ENCODE measurements at places on chromosomes 16 and 17. TPM values are rescaled to one million over a fixed set of nuclear protein-coding genes. Genes with fewer than 3 reads are reported as not detected.

The MED9 gene
- total RNA-seq: 73.7 TPM

The TBC1D3I gene
- total RNA-seq: not detected

The COIL gene
- 26.0 TPM for total RNA-seq

The HBM gene
- not detected for total RNA-seq

The TAT gene
- not detected for total RNA-seq

The FAM171A2 gene
- total RNA-seq: 5.0 TPM

The HOXB5 gene
- total RNA-seq: not detected

The CHST4 gene
- total RNA-seq: not detected

The SMIM36 gene
- total RNA-seq: not detected

The ASPA gene
- 1.8 TPM for total RNA-seq

The MYL4 gene
- not detected for total RNA-seq

The MARCHF10 gene
- not detected for total RNA-seq

The TEKT1 gene
- total RNA-seq: not detected

The KREMEN2 gene
- 3.7 TPM for total RNA-seq

The NPIPB13 gene
- total RNA-seq: 0.95 TPM

The TM4SF5 gene
- not detected for total RNA-seq

The MT3 gene
- total RNA-seq: not detected

The CYB561 gene
- 0.61 TPM for total RNA-seq

The GDPD1 gene
- 13.6 TPM for total RNA-seq

The EPX gene
- 0.27 TPM for total RNA-seq

The SALL1 gene
- total RNA-seq: not detected

The ABCC3 gene
- total RNA-seq: not detected

The PDP2 gene
- 11.0 TPM for total RNA-seq

The TNS4 gene
- total RNA-seq: not detected

The HOXB7 gene
- total RNA-seq: 12.1 TPM

The ZFP3 gene
- 0.19 TPM for total RNA-seq

The GPRC5C gene
- not detected for total RNA-seq

The ARHGDIG gene
- total RNA-seq: 3.5 TPM

The KRTAP4-3 gene
- total RNA-seq: not detected

The PFAS gene
- 54.1 TPM for total RNA-seq

The SLC52A1 gene
- not detected for total RNA-seq

The NFATC3 gene
- total RNA-seq: 13.8 TPM

The KRTAP2-2 gene
- total RNA-seq: not detected

The C17orf67 gene
- 1.1 TPM for total RNA-seq

The BCO1 gene
- total RNA-seq: 0.24 TPM

The KRTAP4-4 gene
- not detected for total RNA-seq

The PRSS22 gene
- not detected for total RNA-seq

The HBZ gene
- total RNA-seq: not detected

The DPEP3 gene
- total RNA-seq: not detected

The ICAM2 gene
- 0.71 TPM for total RNA-seq

The KCNJ16 gene
- 0.03 TPM for total RNA-seq

The AKAP1 gene
- total RNA-seq: 35.1 TPM

The NTN1 gene
- 7.0 TPM for total RNA-seq

The RAB37 gene
- 0.66 TPM for total RNA-seq

The RNU2-1 gene
- not detected for total RNA-seq

The SEPTIN12 gene
- not detected for total RNA-seq

The CASKIN1 gene
- 0.67 TPM for total RNA-seq

The TUBB3 gene
- total RNA-seq: 219 TPM

The ELMO3 gene
- total RNA-seq: 0.90 TPM

The OR1E1 gene
- not detected for total RNA-seq

The PRSS27 gene
- total RNA-seq: 0.24 TPM

The LAT gene
- total RNA-seq: 0.77 TPM

The NOD2 gene
- not detected for total RNA-seq

The CLDN6 gene
- not detected for total RNA-seq

The ANKFN1 gene
- total RNA-seq: 0.32 TPM

The NPIPA7 gene
- 2.8 TPM for total RNA-seq

The TEX14 gene
- 0.55 TPM for total RNA-seq

All from SK-MEL-5 (cell line).